ENCODE measurements at places on chromosomes 2 and 18.

DNA sequence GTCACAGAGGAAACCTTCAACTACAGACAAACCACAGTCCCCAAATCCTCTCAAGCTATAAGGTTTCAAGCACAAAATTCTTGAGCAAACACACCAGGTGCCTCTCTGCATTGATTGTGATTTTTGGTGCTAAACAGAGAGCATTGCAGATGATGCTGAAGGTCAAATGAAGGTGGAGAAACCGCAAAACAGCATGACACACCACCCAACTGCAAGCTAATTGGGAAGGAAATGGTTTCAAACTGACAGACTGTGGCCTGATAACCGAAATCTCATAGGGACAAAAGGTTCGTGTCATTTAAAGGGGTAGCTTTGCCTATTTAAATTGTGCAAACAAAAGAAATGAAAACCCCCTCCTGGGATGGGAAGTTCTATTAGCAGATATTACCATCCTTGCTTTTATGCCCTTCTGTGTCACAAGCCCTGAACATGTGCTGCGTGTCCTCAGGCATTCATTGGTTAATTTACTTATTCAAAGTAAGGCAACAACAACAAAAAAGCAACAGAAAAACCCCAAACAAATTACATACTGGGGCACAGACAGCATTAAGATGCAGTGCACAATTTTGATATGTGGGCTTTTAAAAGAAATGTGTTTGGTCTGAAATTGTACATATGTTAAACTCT lies 154.9 kb downstream of the AQP4 start:
- DNase-seq = no peak

- no peak for DNase-seq
These were observed 1301.4 kb upstream of the PIK3C3 start for GRCh38 chr18:40653682-40654081.

DNA sequence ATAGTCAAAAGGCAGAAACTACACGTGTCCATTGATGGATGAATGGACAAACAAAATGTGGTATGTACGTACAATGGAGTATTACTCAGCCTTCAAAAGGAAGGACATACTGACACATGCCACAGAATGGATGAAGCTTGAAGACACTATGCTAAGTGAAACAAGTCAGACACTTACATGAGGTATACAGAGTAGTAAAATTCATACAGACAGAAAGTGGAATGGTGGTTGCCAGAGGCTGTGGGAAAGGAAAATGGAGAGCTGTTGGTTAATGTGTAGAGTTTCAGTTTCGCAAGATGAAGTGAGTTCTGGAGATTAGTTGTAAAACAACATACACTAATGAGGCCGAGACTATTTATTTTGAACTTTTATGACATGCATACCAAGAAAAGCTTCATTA lies 67.4 kb upstream of the EPB41L3 start:
- DNase-seq = no peak

GRCh38 chr2:112151701-112152440 lies 13.7 kb downstream of the FBLN7 start:
- DNase-seq = no peak

DNA sequence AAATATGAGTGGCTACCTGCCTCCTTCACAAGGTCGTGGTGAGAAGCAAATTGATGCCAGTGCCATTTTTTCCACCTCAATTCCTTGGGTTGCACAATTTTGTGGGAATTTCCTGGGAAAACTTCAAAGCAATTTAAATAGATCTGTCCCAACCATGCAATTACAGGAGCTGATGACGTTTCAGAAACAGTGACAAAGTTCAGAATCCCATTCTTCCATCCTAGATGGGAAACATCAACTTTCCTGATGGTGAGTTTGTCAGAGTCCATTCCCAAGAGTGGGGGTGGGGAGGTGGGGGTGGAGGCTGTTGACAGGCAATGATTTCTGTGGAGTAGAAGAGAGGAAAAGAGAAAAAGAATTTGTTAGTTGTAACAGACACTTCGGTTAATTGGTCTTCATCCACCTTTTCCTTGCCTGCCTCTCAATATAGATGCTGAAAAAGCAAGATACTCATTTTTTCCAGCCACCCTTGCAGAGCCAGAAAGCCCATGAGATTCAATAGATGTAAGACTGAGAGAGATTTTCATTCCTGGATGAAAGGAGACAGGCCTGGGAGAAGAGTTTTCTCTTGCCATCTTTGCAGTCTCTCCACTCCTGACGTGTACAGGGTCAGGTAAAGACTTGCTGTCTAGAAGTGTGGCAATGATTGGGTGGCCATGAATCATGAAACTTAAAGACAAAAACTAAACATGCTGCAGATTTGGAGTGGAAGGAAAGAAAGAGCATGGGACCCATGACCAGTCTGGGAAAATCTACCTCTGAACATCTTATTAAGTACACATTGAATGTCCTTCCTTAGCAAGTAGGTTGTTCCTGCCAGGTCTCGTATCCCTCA lies 47.3 kb downstream of the SOCS6 start:
- no peak for DNase-seq

- no peak for DNase-seq
These were observed 164.6 kb downstream of the SEPTIN10 start for GRCh38 chr2:109448946-109449788.
